GM12891 (cell line): ENCODE measurements at places on chromosomes 12 and 14.

- DNase-seq: no peak
These were observed 326.5 kb downstream of the FLRT2 start for GRCh38 chr14:85856430-85856829.

DNA sequence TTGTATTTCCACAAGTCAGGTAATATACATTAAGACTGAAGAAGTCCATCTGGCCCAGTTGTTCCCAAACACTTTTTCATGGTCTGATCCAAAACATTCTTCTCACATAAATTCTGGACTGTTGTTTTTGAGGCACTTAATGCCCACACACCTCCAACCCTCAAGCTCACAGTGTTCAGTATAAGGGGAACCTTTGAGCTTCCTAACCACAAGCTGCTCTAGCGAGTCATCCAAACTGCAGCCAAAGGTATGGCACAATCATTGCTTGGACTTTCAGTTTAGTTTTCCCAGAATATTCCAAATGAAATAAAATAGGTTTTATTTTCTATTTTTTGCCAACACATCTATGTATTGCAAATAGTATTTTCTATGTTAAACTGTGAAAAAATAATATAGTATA, 103.0 kb downstream of the PUS7L start:
- no peak for DNase-seq

DNA sequence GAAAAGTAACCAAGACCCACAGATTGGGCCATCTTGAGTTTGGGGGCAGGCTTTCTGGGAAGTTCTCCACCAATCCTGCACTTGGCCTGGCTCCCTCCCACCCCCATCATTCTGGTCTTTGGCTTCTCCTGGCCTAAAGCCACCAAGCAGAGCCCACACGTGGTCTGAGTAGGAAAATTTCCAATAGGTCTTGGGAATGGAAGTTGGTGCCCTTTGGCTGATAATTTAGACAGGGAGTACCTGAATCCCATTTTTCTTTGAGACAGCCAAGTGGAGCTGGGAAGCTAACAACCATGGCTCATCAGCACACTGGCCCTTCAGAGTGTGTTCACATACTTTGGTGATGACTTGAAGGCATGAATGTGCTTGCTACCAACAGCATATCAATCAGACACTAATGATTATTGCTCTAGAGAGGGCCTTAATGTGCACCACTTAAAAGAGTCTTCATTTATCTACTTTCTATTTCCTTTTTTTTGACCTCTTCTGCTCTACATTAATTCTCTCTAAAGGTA, 156.0 kb downstream of the EGLN3 start:
- DNase-seq: no peak

GRCh38 chr14:46322730-46323403, 328.7 kb downstream of the RPL10L start:
- no peak for DNase-seq

DNA sequence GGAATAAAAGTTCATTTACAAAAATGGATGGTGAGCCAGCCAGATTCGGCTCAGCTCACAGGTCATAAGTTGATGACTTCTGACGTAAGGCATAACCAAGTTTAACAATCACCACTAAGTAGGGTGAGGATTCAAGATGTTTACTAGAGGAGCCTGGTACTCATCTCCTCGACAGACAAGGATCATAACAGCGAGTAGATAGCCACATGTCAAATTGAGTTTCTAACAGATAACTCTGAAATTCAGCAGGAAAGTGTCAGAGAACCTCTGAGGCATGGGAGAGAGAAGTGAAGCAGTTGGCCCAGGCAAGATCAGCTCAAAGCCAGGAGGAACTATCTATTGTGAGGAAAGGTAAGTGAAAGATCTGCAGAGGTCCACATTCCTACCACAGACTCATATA, 208.7 kb downstream of the NELL2 start:
- no peak for DNase-seq

GRCh38 chr14:48274826-48275225, 599.4 kb upstream of the MDGA2 start:
- DNase-seq: no peak

- peak; percentile 98 for DNase-seq
These were observed 9.5 kb downstream of the NOC4L start for GRCh38 chr12:132153501-132154340.

DNA sequence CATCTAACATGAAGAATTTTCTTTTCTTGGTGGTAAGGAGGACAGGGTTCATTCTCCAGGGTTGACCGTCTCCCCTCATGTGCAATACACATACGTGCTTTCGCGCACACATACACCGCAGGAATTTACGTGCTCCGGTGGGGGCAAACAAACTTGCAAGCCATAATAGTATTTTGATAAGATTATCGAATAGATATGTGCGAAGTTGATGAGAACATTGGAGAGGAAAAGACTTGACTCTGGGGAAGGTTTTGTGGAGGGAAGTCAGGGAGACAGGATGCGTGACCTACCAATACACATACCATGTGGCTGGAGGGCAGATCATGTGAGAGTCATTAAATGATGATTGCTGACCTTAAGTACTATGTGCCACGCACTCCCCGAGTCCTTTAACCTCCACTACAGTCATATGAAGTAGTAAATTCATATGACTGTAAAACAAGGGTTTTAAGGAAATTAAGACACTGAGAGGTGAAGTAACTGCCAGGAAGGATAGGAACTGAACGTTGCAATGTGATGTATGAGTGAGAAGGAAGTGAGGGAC, 921 bp downstream of the RAD51B start:
- no peak for DNase-seq

DNA sequence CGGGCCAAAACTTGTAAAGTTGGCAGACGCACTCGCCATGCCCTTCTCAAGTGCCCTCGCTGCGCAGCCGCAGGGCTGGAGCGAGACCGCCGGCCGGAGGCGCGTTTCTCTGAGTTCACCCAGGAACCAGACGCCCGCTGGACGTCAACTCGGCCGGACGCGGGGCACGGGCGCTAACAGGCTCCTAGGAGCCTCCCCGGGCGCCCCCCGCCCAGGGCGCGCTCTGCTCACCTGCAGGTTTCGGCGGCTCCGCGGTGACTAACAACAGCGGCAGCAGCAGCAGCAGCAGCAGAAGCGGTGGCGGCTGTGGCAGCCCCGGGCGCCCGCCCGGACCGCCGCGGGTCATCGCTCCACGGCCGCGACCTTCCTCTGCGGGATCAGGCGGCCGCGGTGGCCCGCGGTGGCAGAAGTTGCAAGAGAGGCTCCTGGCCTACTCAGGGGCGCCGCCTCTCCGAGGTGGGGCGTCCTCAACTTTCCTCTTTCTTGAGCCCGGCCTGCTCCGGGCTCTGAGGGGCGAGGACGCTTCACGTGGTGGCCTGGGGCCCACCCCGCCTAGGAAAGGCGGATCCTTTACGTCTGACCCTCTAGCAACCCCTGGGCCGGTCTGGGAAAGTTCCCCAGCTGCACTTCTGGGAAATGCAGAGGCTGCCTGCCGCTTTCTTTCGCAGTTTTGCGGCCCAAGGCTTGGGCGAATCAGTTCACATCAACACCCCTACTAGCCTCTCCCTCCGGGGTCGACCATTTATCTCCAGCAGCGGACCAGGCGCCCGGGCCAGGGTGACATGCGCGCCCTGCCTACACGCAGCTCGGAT, at the start of gene PLBD1:
TSS of gene PLBD1 (minus strand) at position 533 of the 812 bp plus-strand sequence. CDS start at position 346, 187 bp downstream.
- peak; percentile 51 for DNase-seq

GRCh38 chr14:78967111-78967809, 797.1 kb downstream of the NRXN3 start:
- DNase-seq: no peak

DNA sequence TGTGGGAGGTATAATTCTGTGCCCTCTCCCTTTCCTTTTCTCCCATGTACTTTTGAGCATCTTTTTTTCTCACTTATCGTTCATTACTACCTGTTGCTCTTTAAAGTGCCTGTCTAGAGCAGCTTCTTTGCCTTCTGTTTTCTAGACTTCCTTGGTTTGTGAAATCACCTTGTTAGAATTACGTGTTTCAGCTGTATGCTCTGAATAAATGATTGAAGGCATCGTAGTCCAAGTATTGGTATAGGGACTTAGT, 1.3 kb downstream of the NEDD1 start:
- DNase-seq: no peak

GRCh38 chr14:100439781-100440180, 116.6 kb downstream of the SLC25A47 start:
- no peak for DNase-seq

DNA sequence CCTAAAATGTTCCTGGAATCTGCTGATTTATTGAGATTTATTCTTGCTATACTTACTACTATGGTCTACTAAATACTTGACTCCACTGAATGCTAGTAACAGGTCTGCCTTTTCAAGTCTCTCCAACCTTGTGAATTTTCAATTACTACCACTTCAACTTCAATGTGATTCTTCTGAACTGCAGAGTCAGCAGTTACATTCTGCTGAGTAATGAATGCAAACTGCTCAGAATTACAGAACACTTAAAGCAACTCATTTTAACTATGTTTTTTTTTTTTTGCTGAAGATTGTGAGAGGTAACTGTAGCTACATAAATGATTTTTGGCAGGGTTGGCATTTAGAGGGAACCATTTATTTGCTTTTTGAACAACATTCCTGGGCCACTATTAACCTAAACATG, 41.8 kb downstream of the ARF6 start:
- no peak for DNase-seq

DNA sequence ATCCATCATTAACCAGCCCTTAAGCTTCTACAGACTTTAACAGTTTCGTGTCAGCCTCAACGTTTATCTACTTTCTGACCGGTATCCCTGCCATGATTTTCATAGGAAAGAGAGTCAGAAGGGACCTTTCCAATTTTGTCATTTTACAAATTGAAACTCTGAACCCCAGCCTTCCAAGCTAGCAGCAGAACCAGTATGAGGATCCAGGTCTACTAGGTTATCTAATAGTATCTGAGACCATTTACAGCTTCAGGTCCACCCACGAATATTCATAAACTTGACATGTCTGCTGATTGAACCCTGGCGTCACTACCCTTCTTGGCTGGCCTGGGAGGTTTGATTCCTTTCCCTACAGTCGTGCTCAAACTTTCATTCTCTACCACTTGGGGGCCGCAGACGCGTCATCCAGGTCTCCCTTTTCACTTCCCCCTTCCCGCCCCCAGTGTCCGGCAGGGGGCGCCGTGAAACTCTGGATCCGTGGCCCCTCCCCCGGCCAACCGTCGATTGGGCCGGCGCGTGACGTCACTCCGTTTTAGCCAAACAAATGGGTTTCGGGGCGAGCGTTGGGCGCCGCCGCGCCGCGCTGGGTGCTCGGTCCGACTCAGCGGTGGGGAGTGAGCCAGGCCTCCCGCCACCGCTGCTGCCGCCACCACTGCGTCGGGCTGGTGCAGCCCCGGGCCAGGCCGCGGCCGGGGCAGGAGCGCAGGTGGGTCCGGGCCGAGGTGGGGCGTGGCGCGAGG, at the start of gene FBXO34:
TSS of gene FBXO34 (plus strand) at position 590 of the 740 bp plus-strand sequence. CDS start 78,970 bp downstream, outside the sequence.
- DNase-seq: peak; percentile 75

DNA sequence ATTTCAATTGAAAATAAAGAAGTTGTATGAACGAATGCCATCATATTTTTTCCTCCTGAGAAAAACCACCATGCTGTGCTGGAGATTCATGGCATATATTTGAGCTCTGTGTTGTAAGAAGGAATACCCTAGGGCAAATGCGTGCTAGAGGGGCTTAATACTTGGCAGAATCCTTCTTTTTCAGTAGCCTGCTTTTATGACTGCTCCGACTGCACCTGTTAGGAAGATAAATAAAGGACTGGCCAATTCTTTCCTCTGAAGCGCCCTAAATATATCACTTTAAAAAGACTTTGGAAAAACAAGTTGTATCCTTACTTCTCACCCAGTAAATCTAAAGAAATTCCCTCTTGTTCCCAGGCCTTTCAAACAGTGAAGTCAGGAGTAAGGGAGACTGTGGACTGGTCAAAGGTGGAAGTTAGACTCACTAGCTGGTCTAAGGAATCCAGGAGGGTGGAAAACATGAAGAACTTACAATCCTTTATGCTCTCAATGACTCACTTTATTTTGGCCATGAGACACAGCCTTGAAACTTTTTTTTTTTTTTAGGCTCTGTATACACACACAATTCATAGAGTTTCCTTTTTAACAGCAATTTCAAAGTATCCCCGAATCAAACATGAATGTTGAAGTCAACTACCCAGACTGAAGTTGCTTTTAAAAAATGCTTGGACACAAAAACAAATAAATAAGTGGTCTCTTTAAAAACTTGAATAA, 5.2 kb downstream of the MYBPC1 start:
- DNase-seq: no peak

DNA sequence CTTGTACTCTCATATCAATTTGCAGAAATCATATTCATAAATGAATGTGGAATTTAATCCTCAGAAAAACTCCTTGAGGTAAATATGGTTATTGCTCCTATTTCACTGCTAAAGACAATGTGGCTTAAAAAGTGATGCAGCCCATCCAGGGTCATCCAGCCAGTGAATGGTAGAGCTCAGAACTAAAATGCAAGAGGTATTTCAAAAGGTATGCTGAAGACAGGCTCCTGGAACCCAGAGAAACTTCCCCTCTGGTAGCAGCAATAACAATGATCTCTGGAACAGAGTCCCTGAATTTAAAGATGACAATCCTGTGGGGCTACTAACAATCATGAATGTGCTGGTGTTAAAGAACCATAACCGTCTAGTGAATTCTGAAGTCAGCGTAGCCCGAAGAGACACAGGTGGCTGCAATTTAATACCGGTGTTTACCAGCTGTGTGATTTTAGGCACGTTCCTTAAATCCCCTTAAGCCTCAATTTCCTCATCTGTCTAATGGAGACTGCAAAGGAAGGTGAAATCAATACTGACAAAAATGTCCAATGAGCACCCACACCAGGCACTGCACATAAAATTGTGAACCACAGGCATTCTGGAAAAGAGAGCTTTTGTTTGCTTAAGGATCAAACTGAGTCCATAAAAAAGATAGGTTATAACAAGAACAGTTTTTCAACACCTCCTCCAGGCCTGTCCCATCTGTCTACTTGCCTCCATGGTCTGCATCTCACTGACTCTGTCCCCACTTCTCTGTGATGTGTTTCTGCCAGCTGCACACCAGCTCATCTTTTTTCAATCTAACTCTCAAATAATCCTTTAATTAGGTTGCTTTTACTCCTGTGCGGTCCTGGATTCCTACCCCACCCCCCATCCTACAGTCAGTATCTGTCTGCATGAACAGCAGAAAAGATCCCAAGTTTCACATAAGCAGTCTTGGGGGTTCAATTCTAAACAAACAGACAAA, 10.5 kb downstream of the TM7SF3 start:
- no peak for DNase-seq

DNA sequence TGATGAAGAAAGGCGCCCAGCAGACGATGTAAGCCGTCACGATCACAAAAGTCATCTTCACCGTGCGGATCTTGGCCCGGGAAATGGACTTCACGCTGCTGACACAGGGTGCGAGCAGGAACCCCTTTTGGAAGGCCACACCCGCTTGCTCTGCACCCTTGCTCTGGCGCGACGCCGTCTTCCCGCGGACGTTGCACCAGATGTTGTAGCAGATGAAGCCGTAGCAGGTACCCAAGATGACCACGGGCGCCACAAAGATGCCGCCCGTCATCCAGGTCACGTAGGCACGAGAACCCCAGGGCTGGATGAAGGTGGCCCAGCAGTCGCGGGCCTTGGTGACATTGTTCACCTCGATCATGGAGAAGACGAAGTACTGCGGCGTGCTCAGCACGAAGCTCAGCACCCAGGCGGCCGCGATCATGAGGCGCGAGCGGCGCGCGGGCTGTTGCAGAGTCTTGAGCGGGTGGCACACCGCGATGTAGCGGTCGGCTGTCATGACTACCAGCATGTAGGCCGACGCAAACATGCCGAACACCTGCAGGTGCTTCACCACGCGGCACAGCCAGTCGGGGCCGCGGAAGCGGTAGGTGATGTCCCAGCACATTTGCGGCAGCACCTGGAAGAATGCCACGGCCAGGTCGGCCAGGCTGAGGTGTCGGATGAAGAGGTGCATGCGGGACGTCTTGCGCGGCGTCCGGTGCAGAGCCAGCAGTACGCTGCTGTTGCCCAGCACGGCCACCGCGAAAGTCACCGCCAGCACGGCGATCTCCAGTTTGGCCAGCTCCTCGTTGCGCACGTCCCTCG, 890 bp downstream of the AVPR1A start:
- peak; percentile 3 for DNase-seq
